ENCODE measurements at places on chromosomes 3 and 15. TPM values are rescaled to one million over a fixed set of nuclear protein-coding genes. Genes with fewer than 3 reads are reported as not detected.
A peak's percentile ranks its signal among the peaks of the same experiment; 100 is the strongest.

DNA sequence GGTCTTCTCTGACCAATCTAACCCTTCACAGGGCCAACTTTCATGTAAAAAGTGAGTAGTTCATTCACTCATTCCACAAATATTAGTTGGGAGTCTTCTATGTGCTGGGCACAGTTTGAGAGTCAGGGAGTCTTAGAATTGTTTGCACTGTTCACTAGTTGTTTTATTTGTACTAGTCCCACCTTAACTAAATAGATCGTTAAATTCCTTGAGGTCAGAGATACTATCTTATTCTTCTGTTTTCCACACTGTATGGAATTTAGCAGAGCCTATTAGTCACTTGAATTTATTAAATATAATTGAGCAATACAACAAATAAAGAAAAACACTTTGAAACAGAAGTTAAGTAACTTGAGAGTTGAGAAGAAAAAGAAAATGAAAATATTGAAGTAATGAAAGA lies 40.8 kb upstream of the SPTSSB start:
- H3K4me3 ChIP-seq = no peak overlapping the region
- no peak for DNase-seq

GRCh38 chr15:56616551-56616950 lies 116.8 kb downstream of the ZNF280D start:
- no peaks in the 10 kb centered on the region for H3K36me3 ChIP-seq
- H3K4me3 ChIP-seq = no peak overlapping the region
- no peak for DNase-seq
- H3K27ac ChIP-seq = no peak overlapping the region

SYNPR gene
- not detected for total RNA-seq

DNA sequence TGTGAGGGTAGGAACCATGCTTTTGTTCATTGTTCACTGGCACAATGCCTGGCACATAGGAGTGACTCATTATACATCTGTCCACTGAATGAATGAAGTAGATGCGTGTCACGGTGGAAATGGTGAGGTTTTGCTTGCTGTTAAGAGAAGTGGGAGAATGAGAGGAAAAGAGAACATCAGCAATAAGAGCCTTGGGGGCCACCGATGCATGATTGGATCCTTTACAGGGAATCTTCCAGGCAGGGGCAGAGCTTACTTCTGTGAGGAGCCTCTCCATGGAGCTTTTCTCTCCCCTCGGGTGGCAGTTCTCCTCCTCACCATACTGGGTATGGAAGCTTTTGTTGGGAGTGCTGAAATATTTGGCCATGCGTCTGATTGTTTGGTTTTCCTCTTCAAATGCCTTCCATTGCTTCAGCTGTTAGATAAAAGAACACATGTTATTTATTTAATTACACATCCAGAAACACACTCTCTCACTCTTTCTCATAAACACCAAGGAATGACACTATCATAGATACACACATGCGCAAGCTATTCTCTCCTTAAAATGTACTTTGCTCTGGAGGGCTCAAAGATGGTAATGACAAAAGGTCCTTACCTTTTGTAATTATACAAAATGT lies 78.9 kb upstream of the GSK3B start:
- no peak overlapping the region for H3K27ac ChIP-seq
- H3K27me3 ChIP-seq = no peaks in the 10 kb centered on the region
- no peak overlapping the region for H3K4me3 ChIP-seq
- DNase-seq = no peak

DNA sequence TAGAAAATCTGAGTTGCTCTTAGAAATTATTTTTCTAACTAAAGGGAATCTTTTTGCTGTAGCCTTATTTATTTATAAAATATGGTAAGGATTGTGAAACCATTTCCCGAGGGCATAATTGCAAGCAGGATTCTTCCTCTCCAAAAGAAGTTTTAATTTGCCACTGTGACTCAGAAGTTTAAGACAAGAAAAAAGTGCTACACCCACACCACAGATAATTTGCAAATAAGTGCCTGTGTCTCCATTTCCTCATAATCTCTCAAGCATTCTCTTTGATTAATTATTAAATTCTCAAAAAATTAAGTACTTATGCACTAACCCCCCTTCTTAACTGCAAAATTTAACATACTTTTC lies 43.6 kb downstream of the RASA2 start:
- DNase-seq = peak; percentile 57
- H3K4me3 ChIP-seq = no peak overlapping the region
- H3K4me1 ChIP-seq = peaks cover 3% of the 10 kb centered on the region
- no peak overlapping the region for H3K27ac ChIP-seq
- no peaks in the 10 kb centered on the region for H3K36me3 ChIP-seq

SUSD5 gene
- 2.3 TPM for total RNA-seq

DNA sequence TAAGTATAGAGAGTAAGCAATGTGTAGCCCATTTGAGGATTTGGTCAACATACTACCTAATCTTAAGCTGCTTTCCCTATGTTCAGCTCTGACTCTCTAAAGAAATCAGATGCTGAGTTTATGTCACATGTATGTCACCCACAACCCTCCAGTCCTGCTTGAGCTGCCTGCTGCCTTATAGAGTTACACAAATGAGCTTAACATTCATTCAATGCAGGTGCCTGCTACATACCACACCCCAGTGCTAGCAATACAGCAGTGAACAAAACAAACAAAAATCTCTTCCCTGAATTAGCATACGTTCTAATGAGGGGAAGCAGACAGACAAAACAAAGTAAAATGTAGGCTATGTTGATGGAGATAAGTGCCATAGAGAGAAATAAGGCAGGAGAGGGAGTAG lies 93.0 kb downstream of the HHLA2 start:
- no peaks in the 10 kb centered on the region for H3K27me3 ChIP-seq
- H3K36me3 ChIP-seq = no peaks in the 10 kb centered on the region
- DNase-seq = no peak
- no peak overlapping the region for H3K4me3 ChIP-seq

DNA sequence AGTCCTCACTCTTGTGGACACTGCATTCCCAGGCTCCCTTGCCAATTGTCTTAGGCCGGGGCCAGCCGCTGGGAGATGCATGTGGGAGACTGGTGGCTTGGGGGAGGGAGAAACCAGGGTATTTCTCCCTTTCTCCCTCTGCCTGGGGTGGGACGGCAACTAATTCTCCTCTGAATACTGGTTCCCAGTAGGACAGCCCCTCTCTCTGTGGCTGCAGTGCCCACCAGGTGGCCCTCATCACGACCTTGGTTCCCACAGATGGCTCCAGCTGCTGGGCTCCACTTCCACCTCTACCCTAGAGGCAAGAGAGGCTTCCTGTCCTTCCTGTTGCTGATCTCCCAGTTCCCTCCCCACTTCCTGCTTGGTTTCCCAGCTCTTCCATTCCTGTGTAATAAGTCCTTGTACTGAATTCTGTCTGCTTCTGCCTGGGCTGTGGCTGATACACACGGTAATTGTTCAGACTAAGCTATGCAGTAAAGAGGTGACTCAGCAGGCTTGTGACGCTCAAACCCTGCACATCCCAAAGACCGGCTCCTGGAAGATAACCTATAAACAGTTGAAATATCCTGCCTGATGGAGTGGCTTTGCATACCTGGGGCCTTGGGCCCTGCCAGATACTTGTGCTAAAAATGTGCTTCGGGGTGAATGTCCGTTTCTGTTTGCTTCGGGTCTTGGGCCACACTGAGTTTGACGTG lies 20.4 kb upstream of the COPG1 start:
- no peak overlapping the region for H3K4me3 ChIP-seq
- H3K27me3 ChIP-seq = no peaks in the 10 kb centered on the region
- DNase-seq = peak; percentile 73
- H3K4me1 ChIP-seq = peaks cover 18% of the 10 kb centered on the region
- no peaks in the 10 kb centered on the region for H3K36me3 ChIP-seq

DNA sequence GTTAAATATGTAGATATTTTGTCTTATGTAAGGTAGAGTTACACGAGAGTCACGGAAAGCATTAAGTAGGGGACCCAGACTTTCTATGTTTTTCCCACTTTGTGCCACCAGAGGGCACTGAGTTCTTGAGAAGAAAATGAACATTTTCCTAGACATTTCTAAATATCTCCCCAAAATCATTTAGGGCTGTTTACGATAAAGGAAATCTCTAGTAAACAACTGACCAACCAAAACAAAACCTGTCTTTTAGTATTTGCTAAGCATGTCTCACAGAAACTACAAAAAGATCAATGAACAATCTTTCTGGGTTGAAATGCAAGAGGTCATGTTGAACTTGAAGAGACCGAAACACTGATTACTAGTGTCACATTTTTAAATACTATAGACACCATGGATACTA lies 16.1 kb downstream of the POU1F1 start:
- H3K4me1 ChIP-seq = no peaks in the 10 kb centered on the region
- DNase-seq = peak; percentile 46
- H3K27ac ChIP-seq = no peak overlapping the region

- H3K4me3 ChIP-seq = no peak overlapping the region
- H3K27ac ChIP-seq = no peak overlapping the region
- no peak for DNase-seq
- H3K4me1 ChIP-seq = no peaks in the 10 kb centered on the region
- peaks cover 20% of the 10 kb centered on the region for H3K36me3 ChIP-seq
Observed at GRCh38 chr3:129132097-129132866, 10.7 kb upstream of the RAB43 start.

- H3K36me3 ChIP-seq = no peaks in the 10 kb centered on the region
- DNase-seq = no peak
- no peaks in the 10 kb centered on the region for H3K27me3 ChIP-seq
- no peak overlapping the region for H3K27ac ChIP-seq
Observed at GRCh38 chr3:19792388-19792787, 141.6 kb downstream of the EFHB start.

DNA sequence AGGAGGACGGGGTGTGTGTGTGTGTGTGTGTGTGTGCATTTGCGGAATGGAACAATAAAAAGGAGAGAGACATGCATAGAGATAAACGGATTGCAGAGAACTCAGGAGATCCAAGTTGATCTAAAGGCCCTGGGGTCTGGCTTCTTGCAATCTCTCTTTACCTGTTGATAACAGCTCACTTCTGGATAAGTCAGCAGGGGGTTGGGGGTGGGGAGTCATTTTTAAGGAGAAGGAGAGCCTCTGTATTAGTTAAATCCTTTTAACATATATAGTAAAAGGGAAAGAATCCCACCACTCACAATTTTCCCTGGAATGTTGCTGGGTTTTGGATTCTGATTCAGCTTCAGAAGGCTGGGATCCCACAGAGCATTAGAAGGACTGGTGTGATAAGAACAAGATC lies 87.5 kb upstream of the MITF start:
- H3K36me3 ChIP-seq = no peaks in the 10 kb centered on the region
- no peak for DNase-seq
- H3K27me3 ChIP-seq = no peaks in the 10 kb centered on the region
- H3K27ac ChIP-seq = no peak overlapping the region
- H3K4me1 ChIP-seq = peaks cover 2% of the 10 kb centered on the region

DNA sequence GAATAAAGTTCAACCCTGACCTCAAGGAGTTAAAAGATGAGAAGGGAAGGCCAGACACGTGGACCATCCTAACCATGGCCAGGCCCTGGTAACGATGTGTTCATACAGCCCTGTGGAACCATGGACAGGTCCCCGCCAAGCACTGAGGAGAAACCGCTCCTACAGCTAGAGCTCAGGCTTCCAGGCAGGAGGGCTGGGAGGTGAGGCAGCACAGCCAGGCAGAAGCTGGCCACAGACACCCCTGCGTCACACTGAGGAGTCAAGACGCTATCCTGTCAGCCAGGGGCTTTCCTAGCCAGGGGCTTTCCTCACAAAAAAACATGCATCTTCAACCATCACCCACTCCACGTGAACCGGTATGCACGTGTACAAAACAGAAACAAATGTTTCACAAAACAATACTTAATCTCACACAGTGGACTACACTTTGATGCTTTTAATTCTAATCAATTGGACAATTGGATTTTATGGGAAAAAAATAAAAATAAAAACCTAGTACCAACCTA lies 73.2 kb downstream of the TBC1D2B start:
- H3K27ac ChIP-seq = no peak overlapping the region
- DNase-seq = no peak
- no peaks in the 10 kb centered on the region for H3K27me3 ChIP-seq
- no peak overlapping the region for H3K4me3 ChIP-seq
- peaks cover 21% of the 10 kb centered on the region for H3K4me1 ChIP-seq

- H3K27me3 ChIP-seq = no peaks in the 10 kb centered on the region
- H3K4me1 ChIP-seq = peaks cover 39% of the 10 kb centered on the region
- H3K36me3 ChIP-seq = no peaks in the 10 kb centered on the region
- H3K4me3 ChIP-seq = no peak overlapping the region
- H3K27ac ChIP-seq = peak overlapping the region; percentile 57
- peak; percentile 94 for DNase-seq
Observed at GRCh38 chr3:149581681-149582370, 76.0 kb downstream of the WWTR1 start.

CASR gene
- total RNA-seq = not detected

DNA sequence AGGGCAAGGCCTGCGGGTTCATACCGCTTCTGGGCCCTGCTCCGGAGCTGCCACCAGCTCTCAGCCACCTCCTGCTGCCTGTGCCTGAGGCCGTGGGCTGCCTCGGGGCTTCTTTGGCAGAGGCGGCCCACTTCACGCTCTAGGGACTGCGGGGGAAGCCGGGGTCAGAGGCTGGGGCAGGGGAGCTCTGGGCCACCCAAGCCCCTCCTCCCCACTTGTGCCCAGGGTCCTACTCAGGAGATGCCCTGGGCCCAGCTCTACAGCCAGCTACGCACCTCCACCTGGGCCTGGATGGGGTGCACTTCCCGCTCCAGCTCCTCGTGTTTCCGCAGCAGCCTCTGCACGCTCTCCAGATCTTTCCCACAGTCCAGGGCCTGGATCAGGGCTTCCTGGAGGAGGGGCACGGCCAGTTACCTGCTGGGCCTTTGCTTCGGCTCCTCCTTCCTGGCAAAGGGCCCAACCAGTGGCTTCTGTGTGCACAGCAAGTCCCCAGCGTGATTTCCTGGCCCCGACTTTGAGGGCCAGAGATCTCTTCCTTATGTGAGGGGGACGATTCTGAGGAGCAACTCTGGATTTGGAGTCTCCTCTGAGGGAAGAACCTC lies 24.0 kb downstream of the PLA2G4B start:
- H3K4me1 ChIP-seq = no peaks in the 10 kb centered on the region
- H3K27me3 ChIP-seq = no peaks in the 10 kb centered on the region
- H3K4me3 ChIP-seq = no peak overlapping the region
- H3K36me3 ChIP-seq = no peaks in the 10 kb centered on the region

- H3K36me3 ChIP-seq = no peaks in the 10 kb centered on the region
- H3K4me3 ChIP-seq = no peak overlapping the region
- no peak overlapping the region for H3K27ac ChIP-seq
- no peaks in the 10 kb centered on the region for H3K27me3 ChIP-seq
- DNase-seq = no peak
Observed at GRCh38 chr15:68080334-68080733, 26.2 kb downstream of the PIAS1 start.

GRCh38 chr15:89677381-89677780 lies 1.8 kb downstream of the PLIN1 start:
- H3K36me3 ChIP-seq = no peaks in the 10 kb centered on the region
- DNase-seq = no peak
- H3K4me3 ChIP-seq = no peak overlapping the region
- H3K27me3 ChIP-seq = no peaks in the 10 kb centered on the region

GRCh38 chr3:3851621-3852323 lies 52.5 kb downstream of the LRRN1 start:
- no peak for DNase-seq
- H3K4me1 ChIP-seq = no peaks in the 10 kb centered on the region
- H3K27me3 ChIP-seq = no peaks in the 10 kb centered on the region
- H3K36me3 ChIP-seq = no peaks in the 10 kb centered on the region
- H3K4me3 ChIP-seq = no peak overlapping the region

All from fibroblast of lung (primary cell).